ENCODE measurements at places on chromosomes 12 and 14.

GRCh38 chr12:78316631-78317468 is 486.2 kb downstream of the NAV3 start:
- no peak for DNase-seq

GRCh38 chr12:76763746-76764675 is at the start of gene ZDHHC17:
TSS of gene ZDHHC17 (plus strand) at chr12:76764115. CDS start at chr12:76764237, 122 bp downstream.
- peak; percentile 88 for DNase-seq

DNA sequence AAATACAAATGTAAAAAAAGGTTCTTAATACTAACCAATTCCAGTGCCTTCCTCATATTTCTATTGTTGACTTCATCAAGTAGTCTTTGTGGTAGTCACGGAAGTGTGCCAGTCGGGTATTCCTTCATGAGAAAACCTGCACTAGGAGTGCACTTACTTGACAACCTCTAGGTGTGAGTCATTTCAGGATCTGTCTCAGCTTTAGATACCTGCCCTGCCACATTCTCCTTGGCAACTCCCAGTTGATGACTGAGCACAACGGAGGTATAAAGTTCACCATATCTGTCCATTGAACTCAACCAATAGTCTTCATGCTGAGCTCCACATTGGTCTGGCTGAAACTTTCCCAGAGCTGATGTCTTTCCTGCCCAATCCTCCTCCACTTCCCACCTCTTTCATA is 215.7 kb downstream of the SYT10 start:
- DNase-seq = no peak

DNA sequence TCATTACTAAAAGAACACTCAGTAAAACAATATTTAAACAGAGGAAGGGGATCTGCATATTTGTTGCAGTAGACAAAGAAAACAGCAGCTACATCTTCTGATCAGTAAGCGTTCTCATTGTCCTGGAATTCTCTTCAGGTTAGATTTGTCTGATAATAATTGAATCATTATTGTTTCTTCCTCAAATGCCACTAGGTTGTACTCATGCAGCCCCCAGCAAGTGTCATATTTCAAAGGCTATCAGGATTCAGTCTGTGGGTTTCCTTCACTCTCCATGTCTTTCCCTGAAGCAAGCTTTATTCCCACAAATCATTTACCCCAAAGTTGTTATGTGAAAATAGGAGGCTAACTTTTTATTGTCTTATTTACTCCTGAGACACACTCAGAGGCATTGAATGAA is 14.7 kb downstream of the PIK3C2G start:
- no peak for DNase-seq

DNA sequence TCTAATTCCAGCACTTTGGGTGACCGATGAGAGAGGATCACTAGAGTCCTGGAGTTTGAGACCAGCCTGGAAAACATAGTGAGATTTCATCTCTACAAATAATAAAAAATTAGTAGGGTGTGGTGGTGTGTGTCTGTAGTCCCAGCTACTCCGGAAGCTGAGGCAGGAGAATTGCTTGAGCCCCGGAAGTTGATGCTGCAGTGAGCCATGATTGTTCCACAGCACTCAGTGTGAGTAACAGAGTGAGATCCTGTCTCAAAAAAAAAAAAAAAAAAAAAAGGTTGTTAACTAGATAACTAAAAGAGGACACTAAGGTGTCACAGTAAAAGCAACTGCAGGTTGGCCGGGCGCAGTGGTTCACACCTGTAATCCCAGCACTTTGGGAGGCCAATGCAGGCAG is 121.3 kb upstream of the MAX start:
- DNase-seq = no peak

DNA sequence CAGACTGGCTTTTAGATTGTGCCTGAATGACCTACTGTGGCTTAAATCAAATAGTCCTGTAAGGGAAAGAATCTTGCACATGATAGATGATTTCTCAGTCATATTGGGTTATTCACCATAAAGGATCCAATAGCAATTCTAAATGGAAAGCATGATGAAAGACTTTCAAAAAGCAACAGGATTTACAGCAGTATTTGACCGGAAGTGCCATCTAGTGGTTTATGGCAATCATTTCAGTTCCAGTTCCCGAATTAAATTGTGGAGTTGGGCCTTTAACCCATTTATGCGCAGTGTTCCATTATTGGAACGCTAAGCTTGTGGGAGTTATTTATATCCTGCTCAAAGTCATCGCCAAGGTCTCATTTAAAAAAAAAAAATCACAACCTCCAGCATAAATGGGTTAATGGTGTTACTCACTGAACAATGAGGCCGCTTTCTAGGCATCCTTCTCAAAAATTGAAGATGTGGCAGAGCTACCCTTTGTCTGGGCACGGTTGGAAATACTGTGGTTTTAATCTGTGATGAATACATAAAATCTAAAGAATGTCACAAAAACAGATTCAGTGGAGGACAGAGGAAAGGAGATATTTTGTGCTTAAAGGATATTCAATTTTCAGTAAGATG is 60.8 kb upstream of the REP15 start:
- DNase-seq = no peak

DNA sequence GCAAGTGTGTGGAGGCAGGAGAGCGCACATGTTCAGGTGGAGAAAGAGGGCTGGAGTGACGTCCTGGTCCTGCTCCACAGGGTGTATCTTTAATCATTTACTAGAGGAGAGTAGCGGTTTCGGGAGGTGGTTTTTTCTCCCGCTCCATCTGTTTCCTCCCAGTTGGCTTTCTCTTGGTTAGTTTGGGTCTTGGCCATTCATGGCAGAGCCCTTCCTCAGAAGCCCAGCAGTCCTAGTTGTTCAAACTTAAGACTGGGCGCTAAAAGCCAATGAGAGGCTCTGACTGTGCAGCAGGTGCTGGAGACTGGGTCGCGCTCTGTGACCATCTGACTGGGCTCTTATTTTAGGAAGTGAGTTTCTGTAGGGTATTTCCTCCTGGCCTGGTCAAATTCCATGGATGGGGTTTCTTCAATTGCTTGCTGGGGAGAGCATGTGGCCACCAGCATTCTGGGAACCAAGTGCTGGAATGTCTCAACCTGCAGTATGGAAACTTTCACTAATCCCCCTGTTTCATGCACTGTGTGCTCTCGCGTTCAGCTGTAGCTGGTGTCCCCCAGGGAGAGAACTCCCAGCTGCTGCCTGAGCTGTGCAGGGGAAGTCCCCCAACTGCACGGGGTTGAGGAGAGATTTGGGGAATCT is 27.4 kb upstream of the TSPAN9 start:
- DNase-seq = no peak

- no peak for DNase-seq
These were observed 25.6 kb upstream of the CHPT1 start for GRCh38 chr12:101671833-101672232.

DNA sequence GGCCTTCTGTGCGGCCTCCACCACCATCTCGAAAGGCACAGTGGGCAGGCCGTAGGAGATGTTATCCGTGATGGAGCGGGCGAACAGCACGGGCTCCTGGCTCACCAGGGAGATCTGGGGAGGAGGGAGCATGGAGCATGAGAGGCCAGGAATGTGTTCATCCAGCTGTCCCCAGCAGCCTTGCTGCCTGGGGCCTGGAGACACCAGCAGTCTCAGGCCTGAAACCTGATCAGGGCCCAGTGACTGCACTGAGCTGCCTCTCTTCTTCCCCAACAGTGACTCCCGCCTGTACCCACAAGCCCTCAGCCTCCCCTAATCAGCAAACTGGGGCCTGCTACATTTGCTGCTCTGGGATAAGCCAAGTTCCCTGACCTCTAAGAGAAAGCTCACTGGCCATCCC is 30.9 kb downstream of the ABCB9 start:
- no peak for DNase-seq

DNA sequence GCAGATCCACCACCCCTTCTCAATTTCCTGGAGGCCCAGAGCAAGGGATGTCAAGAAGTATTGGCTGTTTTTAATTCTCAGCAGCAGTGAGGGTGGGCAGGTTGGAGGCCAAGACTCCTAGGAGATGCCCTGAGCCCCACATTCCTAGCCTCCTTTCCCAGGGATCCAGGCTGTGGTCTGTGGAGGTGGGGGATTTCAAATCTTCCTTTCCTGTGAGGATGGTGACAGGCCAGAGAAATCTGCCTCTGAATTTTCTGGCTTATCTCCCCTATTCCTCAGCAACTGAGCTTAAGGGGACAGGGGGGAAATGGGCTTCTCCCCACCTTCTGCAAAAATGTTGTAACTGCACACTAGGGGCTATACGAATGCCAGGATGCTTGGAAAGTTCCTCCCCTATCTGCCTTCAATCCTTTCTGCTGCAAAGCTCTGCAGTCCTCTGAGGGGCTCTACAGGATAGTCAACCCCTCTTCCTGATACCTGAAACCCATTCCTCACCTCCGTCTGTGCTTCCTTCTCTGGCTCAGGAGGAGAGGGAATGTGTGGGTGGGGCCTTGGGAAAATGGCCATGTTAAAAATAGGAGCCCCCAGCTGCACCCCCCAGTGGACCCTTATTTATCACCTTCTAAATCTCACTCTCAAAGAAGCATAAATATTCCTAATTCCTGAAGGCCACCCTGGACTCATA is 6.6 kb downstream of the GPR84 start:
- DNase-seq = no peak

- no peak for DNase-seq
These were observed 15.8 kb upstream of the VPS33A start for GRCh38 chr12:122282061-122282460.

DNA sequence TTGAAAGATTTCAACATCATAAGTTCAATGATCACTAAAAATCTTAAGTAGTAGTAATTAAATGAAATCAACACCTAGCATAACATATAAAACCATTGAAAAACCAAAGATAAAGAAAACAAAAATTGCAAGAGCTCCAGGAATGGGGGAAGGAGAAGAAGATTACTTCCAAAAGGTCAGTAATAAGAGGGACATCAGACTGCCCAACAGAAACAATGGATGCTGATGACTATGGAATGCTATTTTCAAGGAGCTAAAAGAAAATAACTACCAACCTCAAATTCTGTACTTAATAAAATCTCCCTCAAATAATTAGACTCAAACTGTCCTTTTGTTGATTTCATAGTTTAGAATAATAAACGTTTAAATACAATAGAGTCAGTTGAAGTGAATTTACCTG is 314.5 kb upstream of the LMO3 start:
- no peak for DNase-seq

DNA sequence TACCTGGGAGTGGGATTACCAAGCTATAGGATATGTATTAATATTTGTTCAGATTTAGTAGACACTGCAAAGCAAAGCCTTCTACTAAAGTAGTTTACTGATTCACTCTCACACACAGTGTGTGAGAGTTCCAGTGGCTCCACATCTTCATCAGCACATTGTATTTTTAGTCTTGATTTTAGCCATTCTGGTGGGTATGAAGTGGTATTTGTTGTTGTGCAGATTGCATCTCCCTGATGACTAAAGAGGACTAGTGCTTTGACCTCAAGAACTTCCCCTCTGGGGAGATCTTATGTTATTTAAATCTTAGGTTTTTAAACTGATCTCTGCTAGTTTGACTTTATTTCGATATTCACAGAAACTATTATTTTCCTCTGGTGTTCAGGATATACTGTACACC is 479.7 kb upstream of the RGS6 start:
- DNase-seq = no peak

DNA sequence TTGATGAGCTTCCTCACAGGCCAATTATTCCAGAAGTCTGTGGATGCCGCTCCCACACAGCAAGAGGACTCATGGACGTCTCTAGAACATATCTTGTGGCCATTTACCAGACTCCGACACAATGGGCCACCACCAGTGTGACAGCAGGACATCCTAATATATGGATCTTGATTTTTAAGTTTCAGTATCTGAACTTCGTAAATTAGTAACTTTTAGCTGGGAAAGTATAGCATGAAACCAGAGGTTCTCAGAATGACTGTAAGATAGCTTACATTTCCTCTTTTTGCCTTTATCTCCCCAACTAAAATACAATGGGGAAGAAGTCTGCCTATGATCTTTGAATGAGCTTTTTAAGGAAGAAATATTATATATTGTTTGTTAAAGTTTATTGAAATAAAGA is 87.0 kb downstream of the DNAI7 start:
- DNase-seq = no peak

DNA sequence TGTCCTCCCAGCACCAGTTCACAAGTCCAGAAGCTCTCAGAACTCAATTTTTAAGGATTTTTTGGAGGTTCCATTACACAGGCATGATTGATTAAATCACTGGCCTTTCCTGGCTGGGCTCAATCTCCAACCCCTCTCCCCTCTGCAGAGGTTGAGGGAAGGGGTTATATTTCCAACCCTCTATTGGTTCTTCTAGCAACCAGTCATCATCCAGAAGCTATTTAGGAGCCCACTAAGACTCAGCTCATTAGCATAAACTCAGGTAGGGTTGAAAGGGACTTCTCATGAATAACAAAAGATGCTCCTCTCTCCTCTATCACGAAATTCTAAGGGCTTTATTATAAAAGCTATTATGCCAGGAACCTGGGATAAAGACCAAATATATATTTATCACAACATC is 41.5 kb downstream of the SPPL3 start:
- no peak for DNase-seq

- no peak for DNase-seq
These were observed 448.7 kb upstream of the OR4E1 start for GRCh38 chr14:22122227-22122818.

- DNase-seq = no peak
These were observed 30.3 kb downstream of the TPCN1 start for GRCh38 chr12:113251404-113252070.

GRCh38 chr14:104389326-104390220 is 190.0 kb upstream of the C14orf180 start:
- DNase-seq = no peak

- DNase-seq = no peak
These were observed 170.5 kb upstream of the RBM19 start for GRCh38 chr12:114136631-114137030.

GRCh38 chr12:102356690-102357089 is 123.7 kb downstream of the IGF1 start:
- no peak for DNase-seq

DNA sequence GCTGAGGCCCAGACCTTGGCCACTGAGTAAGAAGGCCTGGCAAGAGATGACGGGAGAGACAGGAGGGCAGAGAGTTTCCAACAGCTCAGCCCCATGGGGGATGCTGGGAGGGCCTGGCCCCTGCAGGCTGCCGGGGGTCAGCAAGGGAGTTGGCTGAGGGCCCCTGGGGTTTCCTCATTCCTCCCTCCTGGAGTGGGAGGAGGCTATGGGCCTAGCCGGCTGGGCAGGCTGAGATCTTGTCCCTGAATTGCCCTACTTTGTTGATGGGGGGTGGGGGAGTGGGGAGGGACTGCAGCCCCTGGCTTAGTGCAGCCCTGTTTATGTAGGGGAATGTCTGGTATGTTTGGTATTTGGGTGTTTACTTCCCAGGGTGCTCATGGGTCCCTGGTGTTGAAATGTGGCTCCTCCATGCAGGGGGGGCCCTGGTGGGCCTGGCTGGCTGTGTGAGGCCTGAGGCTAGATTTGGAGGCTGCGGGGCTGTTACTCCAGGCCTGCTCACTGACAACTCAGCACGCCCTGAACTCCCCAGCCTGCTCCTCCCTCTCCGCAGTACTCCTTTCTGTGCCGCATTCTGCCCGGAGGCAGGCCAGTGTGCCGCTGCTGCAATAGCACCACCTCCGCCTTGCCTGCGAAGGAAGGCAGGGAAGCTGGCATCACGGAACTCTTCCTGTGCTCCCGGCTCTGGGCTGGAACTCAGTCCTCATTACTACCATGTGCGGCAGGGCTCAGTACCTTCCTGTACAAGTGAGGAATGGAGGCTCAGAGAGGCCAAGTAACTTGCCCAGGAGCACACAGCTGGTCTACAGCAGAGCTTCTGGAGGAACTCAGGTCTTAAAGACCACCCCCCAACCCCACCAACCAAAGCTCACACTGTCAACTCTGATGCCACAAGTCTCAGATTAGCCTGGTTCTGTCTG is 25.3 kb downstream of the JDP2 start:
- peak; percentile 32 for DNase-seq
